ENCODE measurements at places on chromosomes 5 and 9. TPM values are rescaled to one million over a fixed set of nuclear protein-coding genes. Genes with fewer than 3 reads are reported as not detected.

- no peak overlapping the region for H3K27ac ChIP-seq
- no peak overlapping the region for H3K4me3 ChIP-seq
- no peaks in the 10 kb centered on the region for H3K36me3 ChIP-seq
- DNase-seq, result no peak
- H3K27me3 ChIP-seq, result no peaks in the 10 kb centered on the region
Measured at GRCh38 chr5:110840347-110840960, 101.6 kb downstream of the SLC25A46 start.

Gene ACO1
- 169 TPM for total RNA-seq

Gene OR13C5
- not detected for total RNA-seq

GRCh38 chr5:96538808-96539250 is 105.8 kb upstream of the PCSK1 start:
- no peaks in the 10 kb centered on the region for H3K27me3 ChIP-seq
- no peak overlapping the region for H3K27ac ChIP-seq
- H3K4me1 ChIP-seq, result no peaks in the 10 kb centered on the region
- no peaks in the 10 kb centered on the region for H3K36me3 ChIP-seq
- H3K4me3 ChIP-seq, result no peak overlapping the region

Gene TAL2
- total RNA-seq, result not detected

Gene DOK3
- 6.6 TPM for total RNA-seq

DNA sequence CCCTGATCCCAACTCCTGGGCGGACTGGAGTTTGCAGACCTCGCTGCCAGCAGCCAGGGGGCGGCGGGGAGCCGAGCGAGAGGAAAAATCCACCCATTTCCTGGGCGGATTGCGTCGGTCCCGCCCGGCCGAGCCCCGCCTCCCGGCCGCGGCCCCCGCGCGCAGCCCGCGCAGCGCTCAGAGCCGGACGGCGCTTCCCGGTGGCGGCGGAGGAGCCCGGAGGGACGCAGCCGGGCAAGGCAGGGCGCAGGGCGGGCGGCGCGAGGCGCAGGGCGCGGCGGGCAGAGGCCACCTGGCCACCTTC is at the start of gene OLFM1:
Gene OLFM1, plus strand, starts transcription at position 180 of the 304 bp plus-strand sequence. CDS start 322 bp downstream, outside the sequence.
- DNase-seq, result peak; percentile 50
- H3K36me3 ChIP-seq, result no peaks in the 10 kb centered on the region
- H3K27me3 ChIP-seq, result peaks cover 29% of the 10 kb centered on the region
- H3K27ac ChIP-seq, result no peak within 1 kb of the TSS
- H3K4me1 ChIP-seq, result peaks cover 11% of the 10 kb centered on the region

GRCh38 chr9:21965401-21965951 is 28.7 kb downstream of the CDKN2A start:
- H3K4me1 ChIP-seq, result no peaks in the 10 kb centered on the region
- H3K36me3 ChIP-seq, result no peaks in the 10 kb centered on the region
- H3K27me3 ChIP-seq, result peaks cover 57% of the 10 kb centered on the region
- DNase-seq, result no peak
- H3K4me3 ChIP-seq, result peak overlapping the region; percentile 58

- no peak overlapping the region for H3K4me3 ChIP-seq
- H3K36me3 ChIP-seq, result no peaks in the 10 kb centered on the region
- no peak overlapping the region for H3K27ac ChIP-seq
- no peaks in the 10 kb centered on the region for H3K27me3 ChIP-seq
Measured at GRCh38 chr9:107213080-107213479, 70.0 kb upstream of the RAD23B start.

Gene AIF1L
- 22.5 TPM for total RNA-seq

Gene PCDHA12
- 6.9 TPM for total RNA-seq

GRCh38 chr5:150181027-150181426 is 8.8 kb upstream of the SLC6A7 start:
- H3K27me3 ChIP-seq, result no peaks in the 10 kb centered on the region
- H3K4me1 ChIP-seq, result no peaks in the 10 kb centered on the region
- no peak overlapping the region for H3K4me3 ChIP-seq
- peak overlapping the region; percentile 57 for H3K27ac ChIP-seq

- no peak overlapping the region for H3K4me3 ChIP-seq
- no peaks in the 10 kb centered on the region for H3K4me1 ChIP-seq
- H3K27ac ChIP-seq, result no peak overlapping the region
Measured at GRCh38 chr9:17978773-17979172, 399.9 kb downstream of the SH3GL2 start.

GRCh38 chr9:69963803-69964202 is 79.8 kb upstream of the MAMDC2 start:
- DNase-seq, result no peak
- H3K4me1 ChIP-seq, result no peaks in the 10 kb centered on the region

DNA sequence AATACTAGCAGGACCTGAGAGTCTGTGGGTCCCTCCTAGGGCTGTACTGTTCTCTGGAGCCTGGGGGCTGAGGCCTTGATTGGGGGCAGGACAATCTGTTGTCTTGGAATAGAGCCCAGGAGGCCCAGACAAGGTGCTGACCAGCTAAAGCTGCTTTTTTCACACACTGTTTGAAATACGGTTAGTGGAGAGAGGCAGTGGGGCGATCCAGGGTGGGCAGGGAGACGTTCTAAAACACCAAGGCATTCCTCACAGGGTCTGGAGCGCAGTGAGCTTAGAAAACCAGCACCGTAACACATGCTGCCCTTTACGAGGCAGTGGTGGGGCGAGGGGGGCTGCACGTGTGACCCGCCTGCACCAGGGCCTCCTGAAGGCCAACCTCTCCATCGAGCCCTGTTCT is 55.1 kb downstream of the EHMT1 start:
- H3K36me3 ChIP-seq, result no peaks in the 10 kb centered on the region
- H3K27ac ChIP-seq, result no peak overlapping the region
- no peak for DNase-seq
- no peaks in the 10 kb centered on the region for H3K4me1 ChIP-seq

GRCh38 chr9:12719431-12719830 is 26.2 kb downstream of the TYRP1 start:
- DNase-seq, result no peak
- H3K36me3 ChIP-seq, result no peaks in the 10 kb centered on the region
- no peak overlapping the region for H3K4me3 ChIP-seq
- no peaks in the 10 kb centered on the region for H3K27me3 ChIP-seq

Gene SPATA31A3
- total RNA-seq, result not detected

Gene DMRTA1
- total RNA-seq, result 0.66 TPM

Data from breast epithelium (tissue), 4 donors.